ENCODE measurements at places on chromosomes 12 and 14.

DNA sequence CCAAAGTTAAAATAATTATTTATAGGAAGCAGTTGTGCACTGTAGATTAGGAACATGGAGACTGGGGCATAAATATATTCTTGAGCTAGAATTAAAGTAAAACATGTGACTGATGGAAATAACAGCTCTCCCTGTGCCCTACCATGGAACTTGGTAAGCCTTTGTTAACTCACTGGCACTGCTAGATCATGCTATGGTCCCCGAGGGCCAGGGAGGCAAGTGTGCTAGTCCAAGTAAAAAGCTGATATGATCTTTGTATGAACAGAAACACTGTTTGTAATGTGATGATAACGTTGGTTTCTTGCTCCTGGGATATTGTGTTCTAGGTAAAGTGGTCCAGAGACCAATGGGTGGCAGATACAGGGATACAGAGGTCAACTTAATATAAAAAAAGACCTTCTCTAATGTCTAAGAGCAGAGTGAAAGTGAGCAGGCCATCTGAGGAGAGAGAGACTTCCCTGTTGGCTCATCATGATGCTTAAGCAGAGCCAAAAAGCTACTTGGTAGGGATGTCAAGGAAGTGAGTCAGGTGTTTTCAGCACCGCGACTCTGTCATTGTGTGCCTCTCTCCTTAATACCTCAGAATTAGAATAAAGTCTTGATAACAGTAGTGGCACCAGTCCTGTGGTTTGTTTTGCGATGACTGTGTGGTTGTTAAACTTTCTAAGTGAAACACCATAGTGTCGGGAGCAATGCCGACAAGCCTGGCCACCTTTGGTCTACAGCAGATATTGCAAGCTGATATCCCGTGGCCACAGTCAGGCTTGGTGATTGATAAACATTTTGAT lies 27.6 kb downstream of the BICD1 start:
- peak; percentile 48 for DNase-seq

DNA sequence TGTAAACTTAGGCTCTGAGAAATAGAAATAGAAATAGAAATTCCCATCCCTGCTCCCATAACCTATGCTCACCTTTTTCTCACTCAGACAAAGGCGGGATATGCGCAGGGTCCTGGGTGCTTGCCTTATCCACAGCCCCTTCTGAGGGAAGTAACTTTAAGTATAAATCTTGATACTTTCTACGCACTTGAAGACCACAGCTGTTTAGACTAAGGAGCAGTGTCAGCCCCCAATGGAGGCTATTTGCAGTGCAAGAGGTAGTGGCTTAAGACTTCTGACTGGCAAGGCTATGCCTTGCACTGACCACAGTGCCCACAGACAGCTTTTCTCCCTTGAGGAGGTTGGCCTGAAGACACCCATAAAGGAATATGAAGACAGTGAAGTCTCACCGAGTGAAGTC lies 35.2 kb downstream of the ASCL1 start:
- DNase-seq = no peak

DNA sequence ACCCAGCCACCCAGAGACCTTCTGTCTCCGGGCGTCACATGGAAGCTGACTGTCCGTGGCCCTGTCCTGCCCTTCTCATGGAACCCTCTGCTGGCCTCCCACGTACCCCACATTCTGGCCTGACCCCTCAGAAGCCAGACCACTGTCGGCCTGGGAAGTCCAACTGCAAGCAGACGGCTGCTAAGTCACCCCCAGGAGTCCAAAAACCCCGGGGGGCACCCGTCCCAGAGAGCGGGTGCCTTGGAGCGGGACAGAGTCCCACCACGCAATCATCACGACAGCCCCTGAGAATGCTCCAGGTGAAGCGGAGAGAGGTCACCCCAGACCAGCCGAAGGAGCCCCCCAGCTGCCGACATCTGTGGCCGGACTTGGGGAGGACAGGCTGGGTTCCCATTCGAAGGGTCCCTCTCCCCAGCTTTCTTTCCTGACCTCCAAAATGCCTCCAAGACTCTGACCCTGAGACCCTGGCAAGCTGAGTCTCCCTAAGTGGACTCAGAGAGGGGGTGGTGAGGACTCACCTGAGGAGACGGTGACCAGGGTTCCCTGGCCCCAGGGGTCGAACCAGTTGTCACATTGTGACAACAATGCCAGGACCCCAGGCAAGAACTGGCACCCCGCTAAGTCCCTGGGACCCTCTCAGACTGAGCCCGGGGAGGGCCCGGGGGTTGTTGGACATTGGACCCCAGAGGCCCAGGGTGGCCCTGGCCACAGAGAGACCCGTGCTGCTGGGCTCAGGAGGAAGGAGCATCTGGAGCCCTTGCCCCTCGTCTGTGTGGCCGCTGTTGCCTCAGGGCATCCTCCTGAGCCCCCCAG lies 337.1 kb downstream of the TMEM121 start:
- DNase-seq = no peak

DNA sequence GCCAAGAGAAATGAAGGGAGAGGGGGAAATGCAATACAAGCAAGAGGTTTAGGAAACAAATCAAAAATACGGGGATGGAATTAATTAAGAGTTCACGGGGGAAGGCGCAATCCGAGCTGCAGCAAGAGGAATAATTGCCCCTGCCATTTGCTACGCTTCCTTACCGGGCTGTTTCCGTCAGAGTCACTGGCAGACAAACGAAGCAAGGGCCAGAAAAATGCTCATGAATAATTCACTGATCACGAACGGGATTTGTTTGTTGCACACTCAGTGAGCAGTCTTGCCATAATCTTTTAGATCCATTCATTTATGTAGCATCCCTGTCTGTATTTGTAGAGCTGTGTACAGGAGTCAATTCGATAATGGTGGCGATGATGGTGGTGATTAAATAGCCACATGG lies 39.0 kb downstream of the PLXNC1 start:
- DNase-seq = no peak

DNA sequence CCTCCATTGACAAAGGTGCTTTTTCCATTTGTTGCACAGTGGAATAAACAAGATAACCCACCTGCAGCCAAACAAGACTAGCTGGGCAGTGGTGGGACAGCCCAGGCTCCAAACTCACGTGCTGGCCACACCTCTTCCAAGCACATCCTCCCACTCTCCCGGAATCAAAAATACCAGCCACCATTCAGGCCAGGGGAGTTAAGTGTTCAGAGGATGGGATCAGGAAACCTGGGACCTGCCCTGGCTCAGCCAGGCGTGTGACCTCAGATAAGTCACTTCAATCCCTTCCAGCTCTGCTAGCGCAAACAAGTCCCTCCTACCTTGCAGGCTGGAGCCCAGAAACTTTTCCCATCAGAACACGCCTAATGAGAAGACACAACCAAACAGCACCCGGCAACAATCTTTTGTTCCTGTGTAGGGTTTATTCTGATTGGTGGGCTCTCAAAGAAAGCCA lies 43.3 kb downstream of the ACTN1 start:
- DNase-seq = no peak

GRCh38 chr12:61536525-61536924 lies 723.7 kb upstream of the USP15 start:
- no peak for DNase-seq

- DNase-seq = no peak
Observed at GRCh38 chr14:69858801-69859200, 20.4 kb upstream of the SMOC1 start.

DNA sequence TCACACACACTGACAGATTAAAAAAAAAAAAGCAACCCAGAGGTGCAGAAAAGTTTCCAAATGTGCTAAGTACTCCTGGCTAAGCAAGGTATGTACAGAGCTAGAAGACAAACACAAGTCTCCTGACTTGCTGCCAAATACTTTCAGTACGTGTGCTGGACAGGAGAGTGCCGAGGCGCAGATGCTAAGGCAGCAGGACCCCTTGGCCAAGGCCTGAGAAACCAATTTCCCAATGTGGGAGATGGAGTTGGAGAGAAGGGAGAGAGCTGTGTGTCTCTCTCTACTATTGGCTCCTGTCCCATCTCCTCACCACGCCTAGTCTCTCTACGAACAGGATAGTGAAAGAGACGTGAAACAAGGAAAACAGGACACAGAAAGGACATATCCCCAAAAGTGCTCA lies 5.3 kb downstream of the SPRYD3 start:
- no peak for DNase-seq

- DNase-seq = no peak
Observed at GRCh38 chr14:104549536-104550339, 29.8 kb upstream of the C14orf180 start.

DNA sequence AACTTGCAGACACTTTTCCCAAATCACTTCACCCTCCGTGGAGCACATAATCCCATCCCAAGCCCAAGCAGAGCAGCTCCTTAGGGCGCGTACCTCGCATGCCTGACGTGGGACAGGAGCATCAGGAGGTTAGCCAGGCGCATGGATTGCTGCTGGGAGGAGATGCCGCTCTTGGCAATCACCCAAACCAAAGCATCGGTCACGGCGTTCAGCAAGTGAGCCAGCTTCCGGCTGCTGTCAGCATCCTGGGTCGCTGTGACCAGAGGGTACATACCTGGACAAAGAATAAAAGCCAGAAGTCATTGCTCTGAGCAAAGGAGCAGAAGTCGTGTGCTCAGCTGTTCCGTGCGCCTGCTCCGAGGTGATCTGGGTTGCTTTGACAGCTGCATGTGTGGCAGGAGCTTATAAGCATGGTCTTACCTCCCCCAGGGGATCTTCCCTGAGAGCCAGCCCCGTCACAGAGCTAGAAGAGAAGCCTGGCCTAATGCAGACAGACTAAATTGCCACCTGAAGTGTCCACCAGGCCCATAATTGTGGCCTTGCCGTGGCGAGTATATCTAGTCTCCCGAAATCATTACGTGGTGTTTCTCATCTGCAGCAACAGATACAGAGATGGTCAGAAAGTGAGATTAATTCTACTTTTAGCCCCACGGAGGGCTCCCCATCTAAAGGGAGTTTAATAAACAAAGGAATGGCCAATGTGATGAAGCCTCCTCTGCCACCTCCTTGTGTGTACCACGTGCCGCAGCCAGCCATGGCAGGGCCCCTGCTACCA lies 59.1 kb downstream of the ESR2 start:
- DNase-seq = no peak

DNA sequence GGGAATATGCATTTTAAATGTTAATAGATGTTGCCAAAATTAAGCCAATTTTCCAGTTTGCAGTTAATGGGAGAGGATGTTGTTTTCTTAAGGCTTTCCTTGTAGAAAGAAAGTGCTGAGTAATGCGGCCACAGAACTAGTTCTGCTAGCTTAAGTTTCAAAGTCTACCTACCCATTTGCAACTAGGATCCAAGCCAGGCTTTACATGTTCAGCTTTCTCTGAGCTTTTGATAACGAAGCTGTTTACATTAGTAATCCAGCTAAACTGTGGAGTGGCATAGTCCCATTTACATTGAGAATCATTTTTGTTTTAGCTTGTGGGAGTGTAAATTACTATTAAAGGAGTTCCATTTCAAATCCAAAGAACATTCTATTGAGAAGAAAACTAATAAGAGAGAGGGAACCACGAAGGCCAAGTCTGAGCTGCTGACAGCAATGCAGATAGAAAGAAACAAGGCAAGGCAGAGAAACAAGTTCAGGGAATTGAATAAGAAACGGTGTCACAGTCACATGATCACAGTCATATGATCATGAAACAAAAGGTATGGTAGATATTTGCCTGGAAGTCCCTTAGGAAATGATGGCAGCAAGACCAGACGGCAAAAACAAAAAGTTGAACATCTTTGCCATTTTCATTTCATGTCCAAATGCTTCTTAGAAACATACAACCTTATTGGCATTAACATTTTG lies 274.9 kb downstream of the PAWR start:
- no peak for DNase-seq

DNA sequence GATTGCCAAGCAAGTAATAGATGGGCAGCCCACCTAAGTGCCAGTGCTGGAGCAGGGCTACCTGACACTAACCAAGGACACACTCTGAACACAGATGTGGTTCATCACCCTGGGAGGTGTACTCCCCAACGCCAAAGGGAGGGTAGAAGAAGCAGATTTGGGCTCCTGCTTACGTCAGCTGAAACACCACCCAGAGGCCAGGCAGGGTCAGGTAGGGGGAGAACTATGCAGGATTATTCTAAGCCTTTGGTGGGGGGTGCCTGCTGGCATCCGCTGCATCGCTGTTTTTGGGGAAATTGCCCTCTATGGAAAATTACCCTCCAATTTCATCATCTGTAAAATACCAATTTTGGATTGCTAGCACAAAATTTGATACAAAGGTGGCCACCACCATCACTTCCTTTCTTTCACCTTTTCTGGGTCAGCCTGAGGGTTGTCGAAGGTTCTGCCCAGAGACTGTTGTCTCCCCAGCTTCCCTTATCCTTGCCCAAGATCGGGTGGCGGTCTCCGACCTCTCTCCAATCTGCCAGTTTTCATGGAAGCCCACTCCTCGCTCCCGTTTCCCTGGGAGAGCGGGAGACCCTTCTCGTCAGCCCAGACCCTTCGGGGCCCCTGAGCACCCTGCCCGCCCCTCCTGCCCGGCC lies 535 bp downstream of the BIN2 start:
- peak; percentile 16 for DNase-seq

GRCh38 chr14:63555572-63555971 lies 12.4 kb upstream of the PPP2R5E start:
- no peak for DNase-seq

DNA sequence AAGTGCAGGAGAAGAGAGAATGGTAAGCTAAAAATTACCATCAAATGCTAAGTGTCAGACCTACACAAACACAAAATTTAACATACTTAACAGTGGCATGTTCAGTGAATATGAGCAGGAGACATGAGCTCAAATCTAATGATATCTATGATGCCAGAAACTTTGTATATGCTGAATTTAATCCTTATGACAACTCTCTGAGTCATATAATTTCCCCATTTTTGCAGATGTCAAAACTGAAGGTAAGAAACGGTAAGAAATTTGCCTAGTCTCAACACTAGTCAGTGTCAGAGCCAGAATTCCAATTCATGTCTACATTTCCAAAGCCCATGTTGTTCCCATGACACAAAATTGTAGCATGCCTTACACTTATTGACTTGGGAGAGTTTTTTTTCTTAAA lies 375.8 kb downstream of the APAF1 start:
- no peak for DNase-seq

- DNase-seq = no peak
Observed at GRCh38 chr14:23217032-23218020, 20.4 kb upstream of the RNF212B start.

DNA sequence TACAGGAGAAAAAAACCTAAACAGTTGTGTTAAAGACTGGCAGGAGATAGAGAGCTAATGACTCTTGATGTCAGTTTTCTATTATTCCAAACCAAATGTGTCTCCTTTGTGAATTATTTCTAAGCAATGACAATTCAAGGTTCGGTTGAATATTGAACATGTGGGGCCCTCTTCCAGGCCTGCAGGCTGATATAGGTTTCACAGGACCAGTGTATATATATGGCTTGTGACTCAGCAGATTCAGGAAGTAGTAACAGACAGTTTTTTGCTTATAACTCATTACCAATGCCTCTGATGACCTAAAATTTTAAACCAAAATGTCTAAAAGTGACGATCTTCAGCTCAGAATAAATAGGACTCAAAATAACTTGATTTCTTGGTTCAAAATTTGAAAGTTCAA lies 33.7 kb upstream of the NPAS3 start:
- DNase-seq = no peak

DNA sequence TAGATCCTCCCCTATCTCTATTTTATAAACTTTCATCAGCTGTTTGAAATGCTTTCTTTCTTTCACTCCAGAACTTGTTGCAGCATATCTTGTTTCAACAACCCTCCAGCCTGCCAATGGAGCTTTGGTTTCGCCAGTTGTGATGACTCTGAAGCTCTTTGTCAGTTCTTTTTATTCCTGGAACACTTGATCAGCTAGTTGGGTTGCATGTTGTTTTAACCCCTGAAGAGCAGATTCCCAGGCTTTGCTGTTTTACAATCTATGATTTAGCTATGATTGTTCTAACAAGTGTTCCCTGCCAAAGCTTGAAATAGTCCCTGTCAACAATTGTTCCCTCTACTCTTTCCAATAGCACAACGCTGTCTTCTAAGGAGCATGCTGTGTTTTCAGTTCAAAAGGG lies 50.6 kb upstream of the FUT8 start:
- no peak for DNase-seq
